H9 (cell line): ENCODE measurements at places on chromosomes 4 and X.

DNA sequence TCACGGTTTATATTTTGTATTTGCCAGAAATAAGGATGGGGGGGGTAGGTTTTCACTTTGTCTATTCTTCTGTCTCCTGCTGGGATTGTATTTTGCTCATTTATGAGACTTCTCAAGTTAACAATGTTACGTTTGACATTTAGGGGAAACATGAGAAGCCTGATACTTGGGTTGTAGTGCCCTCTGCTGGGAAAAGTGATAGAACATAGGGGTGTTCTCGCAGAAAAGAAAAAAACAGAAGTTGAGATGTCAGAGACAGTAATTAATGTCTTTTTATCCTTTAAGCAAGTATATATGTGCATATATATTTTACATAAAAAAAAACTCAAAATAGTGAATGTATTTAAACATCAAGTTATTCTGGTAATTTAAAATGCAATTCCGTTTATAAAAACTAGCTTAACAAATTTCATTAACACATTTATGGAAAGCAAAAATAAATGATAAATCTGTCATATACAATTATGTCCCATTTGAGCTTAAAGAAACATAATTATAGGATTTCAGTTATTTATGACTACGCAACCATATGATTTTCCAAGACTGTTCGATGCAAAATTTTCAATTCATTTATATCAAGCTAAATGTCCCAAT is 46.0 kb upstream of the TMPRSS11F start:
- peak; percentile 28 for DNase-seq

- no peak for DNase-seq
Measured at GRCh38 chrX:15856636-15857035, 2.0 kb upstream of the AP1S2 start.

GRCh38 chrX:75158054-75158453 is 2.0 kb upstream of the ABCB7 start:
- DNase-seq = no peak

- no peak for DNase-seq
Measured at GRCh38 chrX:46554942-46555341, 9.7 kb upstream of the ZNF674 start.

GRCh38 chrX:46572340-46572936 is 1.1 kb upstream of the CHST7 start:
- DNase-seq = no peak

DNA sequence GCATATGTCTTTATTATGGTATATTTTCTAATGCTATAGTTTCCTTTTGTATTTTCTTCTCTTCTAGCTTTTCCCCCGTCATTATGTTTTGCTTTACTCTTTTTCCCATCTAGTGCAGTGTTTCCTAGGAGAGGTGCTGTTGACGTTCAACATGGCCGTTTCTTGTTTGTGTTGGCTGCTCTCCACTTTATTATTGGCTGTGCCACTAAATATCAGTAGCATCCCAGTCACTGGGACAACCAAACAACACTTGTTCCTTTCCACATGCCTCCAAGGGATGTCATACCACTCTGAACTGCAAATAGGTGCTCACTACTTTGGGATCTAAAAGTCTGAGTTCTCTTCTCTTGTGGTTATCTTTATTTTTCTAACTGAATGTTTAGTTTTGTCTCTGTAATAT is 26.5 kb downstream of the GBA3 start:
- no peak for DNase-seq

GRCh38 chr4:92182006-92182735 is 121.6 kb upstream of the GRID2 start:
- no peak for DNase-seq

DNA sequence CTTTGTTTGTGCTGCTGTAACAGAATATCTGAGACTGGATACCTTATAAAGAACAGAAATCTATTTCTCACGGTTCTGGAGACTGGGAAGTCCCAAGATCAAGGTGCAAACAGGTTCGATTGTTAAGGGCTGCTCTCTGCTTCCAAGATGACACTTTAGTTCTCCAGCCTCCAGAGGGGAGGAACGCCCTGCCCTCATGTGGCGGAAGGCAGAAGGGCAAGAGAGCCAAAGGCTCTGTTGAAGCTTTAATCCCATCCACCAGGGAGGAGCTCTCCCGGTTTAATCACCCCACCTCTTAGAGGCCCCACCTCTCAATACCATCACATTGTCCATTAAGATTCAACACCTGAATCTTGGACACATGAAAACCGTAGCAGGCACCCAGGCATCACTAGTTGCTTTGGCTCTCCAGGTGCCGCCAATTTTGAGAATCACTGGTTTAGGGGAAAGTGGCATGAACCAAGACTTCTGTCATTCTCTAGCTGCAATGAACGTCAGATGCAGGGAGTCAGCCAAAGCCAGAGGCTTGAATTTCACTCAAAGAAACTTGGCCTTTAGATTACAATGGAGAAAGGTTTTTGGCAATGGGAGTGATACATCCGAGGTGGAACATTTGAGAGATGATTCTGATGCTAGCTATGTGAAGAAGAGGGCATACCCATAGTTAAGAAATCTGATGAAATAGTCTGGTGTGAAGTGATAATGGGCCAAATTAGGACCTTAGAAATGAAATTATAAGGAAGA is 15.7 kb downstream of the FHL1 start:
- peak; percentile 72 for DNase-seq

DNA sequence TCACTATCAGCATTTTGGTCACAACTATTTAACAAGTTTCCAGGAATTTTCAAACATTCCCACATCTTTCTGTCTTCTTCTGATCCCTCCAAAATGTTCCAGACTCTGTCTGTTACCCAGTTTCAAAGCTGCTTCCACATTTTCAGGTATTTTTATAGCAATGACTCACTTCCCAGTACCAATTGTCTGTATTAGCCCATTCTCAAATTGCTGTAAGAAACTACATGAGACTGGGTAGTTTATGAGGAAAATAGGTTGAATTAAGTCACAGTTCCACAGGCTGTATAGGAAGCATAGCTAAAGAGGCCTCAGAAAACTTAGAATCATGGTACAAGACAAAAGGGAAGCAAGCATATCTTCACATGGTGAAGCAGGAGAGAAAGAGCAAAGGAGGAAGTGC is 475.0 kb upstream of the PCDH7 start:
- no peak for DNase-seq
